ENCODE measurements at places on chromosomes 4 and X.

DNA sequence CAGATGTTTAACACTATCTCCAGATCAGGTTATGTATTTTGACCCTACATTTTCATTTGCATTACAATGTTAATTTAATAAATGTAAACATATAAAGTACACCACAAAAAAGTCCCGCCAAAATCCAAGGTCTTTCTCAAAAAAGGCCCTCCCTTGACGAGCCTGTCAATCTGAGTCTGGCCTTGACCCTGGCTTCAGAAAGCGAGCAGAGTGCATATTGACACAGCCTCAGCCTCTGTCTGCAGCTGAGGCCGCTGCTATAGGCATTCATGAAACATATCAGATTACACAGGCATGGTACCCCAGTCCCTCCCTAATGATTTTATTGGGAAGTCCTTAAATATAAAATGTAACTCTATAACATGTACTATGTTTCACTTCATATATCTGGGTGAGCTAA is 6.2 kb downstream of the MBNL3 start:
- DNase-seq: no peak

DNA sequence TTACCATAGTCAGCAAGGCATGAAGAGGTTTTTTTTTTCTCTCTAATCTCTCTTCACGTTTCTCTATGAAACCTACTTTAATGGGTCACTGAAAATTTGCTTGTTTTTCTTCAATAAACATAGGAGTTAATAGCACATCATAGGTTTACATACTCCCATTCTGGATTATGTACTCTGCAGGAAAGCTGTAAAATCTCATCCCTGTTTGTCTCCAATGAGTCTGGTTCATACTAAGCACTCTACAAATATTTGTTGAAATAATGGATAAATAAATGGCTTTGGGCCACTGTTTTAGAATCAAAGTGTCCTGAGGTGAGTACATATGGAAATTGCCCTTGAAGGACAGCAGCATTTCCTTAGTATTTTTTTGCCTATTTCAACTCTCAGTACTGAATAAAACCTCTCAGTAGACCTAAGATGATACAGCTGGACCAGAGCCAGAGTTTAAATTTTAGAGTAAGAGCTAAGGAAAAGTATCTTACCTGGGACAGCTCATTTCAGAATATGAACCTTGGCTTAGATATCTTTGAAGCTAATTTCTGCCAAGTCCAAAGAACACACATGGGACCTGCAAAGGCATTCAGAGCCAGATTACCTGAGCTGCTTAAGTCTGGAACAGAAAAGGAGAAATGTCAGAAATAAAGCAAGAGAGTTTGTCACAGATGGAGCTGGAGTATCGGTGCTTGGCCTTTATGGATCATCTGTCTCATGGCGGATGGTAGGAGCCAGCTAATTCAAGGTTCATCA is 34.4 kb downstream of the PF4 start:
- no peak for DNase-seq

- no peak for DNase-seq
These were observed 7.8 kb upstream of the FAM149A start for GRCh38 chr4:186096681-186097165.

DNA sequence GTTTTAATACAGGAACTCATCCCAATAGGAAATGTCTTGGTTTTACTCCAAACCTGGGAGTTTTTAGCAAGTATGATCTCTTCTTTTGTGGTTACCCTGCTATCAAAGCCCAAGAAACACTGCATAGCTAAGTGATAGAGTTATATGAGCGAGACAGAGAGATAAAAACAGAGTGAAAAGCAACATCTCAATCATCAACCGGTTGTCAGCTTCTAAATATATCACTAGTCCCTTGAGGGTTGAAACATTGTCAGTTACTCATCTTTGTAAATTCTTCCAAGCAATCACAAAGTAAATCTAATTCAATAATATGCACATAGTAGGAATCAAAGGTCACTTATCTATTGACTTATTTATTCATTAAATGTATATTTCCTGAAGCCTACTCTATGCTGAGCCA is 483.9 kb downstream of the IDS start:
- no peak for DNase-seq

All from NB4 (cell line).